GM23248 (cell line): ENCODE measurements at places on chromosomes 11 and 22. TPM values are rescaled to one million over a fixed set of nuclear protein-coding genes. Genes with fewer than 3 reads are reported as not detected.

The OR56A1 gene
- total RNA-seq = not detected in 2 replicates

The OR8H3 gene
- total RNA-seq = not detected in 2 replicates

The APOA5 gene
- not detected in 2 replicates for total RNA-seq

The SCN3B gene
- not detected in 2 replicates for total RNA-seq

The TREH gene
- total RNA-seq = not detected in 2 replicates

The ZBTB16 gene
- not detected in 2 replicates for total RNA-seq

The OR5M3 gene
- not detected in 2 replicates for total RNA-seq

The C2CD3 gene
- total RNA-seq = 9.2 and 29.6 TPM in 2 replicates

The TIMM8B gene
- total RNA-seq = 27.1 and 33.8 TPM in 2 replicates

The GGTLC2 gene
- not detected in 2 replicates for total RNA-seq

The OR4A16 gene
- total RNA-seq = not detected in 2 replicates

The MB gene
- not detected in 2 replicates for total RNA-seq

The AQP11 gene
- 0.43 and 2.9 TPM in 2 replicates for total RNA-seq

The PRODH gene
- not detected in 2 replicates for total RNA-seq

The MS4A6A gene
- total RNA-seq = not detected in 2 replicates

The OR10D3 gene
- total RNA-seq = not detected in 2 replicates

The THY1 gene
- total RNA-seq = 1,197 and 1,694 TPM in 2 replicates

The SPI1 gene
- not detected in 2 replicates for total RNA-seq

The MRE11 gene
- total RNA-seq = 8.5 and 15.6 TPM in 2 replicates

The MMP1 gene
- 53.2 and 68.3 TPM in 2 replicates for total RNA-seq

The TRPM5 gene
- total RNA-seq = not detected in 2 replicates

The CNIH2 gene
- total RNA-seq = 1.4 TPM in 1 of 2 replicates, not detected in the other

The CCDC89 gene
- total RNA-seq = 2.8 and 4.4 TPM in 2 replicates

The E2F8 gene
- total RNA-seq = 0.13 and 0.76 TPM in 2 replicates

The TPBGL gene
- not detected in 2 replicates for total RNA-seq

The VSIG2 gene
- not detected in 2 replicates for total RNA-seq

The LRRC10B gene
- total RNA-seq = 0.43 TPM in 1 of 2 replicates, not detected in the other

The ACRV1 gene
- not detected in 2 replicates for total RNA-seq

The GAB4 gene
- not detected in 2 replicates for total RNA-seq

The DNAJB7 gene
- total RNA-seq = not detected in 2 replicates

The ARHGEF17 gene
- total RNA-seq = 23.5 and 24.2 TPM in 2 replicates

The CLDN5 gene
- total RNA-seq = not detected in 2 replicates

The MYOD1 gene
- total RNA-seq = not detected in 2 replicates

The APOBEC3F gene
- 0.51 and 10.1 TPM in 2 replicates for total RNA-seq

The FOSL1 gene
- 80.6 and 88.9 TPM in 2 replicates for total RNA-seq

The SLC22A12 gene
- total RNA-seq = not detected in 2 replicates

The IGSF9B gene
- total RNA-seq = 0.51 TPM in 1 of 2 replicates, not detected in the other

The OR51B4 gene
- total RNA-seq = not detected in 2 replicates

The LMF2 gene
- total RNA-seq = 95.0 and 124 TPM in 2 replicates

The INPPL1 gene
- total RNA-seq = 68.0 and 70.6 TPM in 2 replicates

The C22orf15 gene
- total RNA-seq = 0.13 TPM in 1 of 2 replicates, not detected in the other

The UBE2L3 gene
- 41.9 and 57.2 TPM in 2 replicates for total RNA-seq

The TNNT3 gene
- not detected in 2 replicates for total RNA-seq

The KRTAP5-9 gene
- not detected in 2 replicates for total RNA-seq

The GNG3 gene
- total RNA-seq = not detected in 2 replicates

The NLRP14 gene
- not detected in 2 replicates for total RNA-seq

The CD82 gene
- 4.8 and 9.9 TPM in 2 replicates for total RNA-seq
